Neural progenitor cell (in vitro differentiated cells): ENCODE measurements at places on chromosomes 2 and 18. TPM values are rescaled to one million over a fixed set of nuclear protein-coding genes. Genes with fewer than 3 reads are reported as not detected.
A peak's percentile ranks its signal among the peaks of the same experiment; 100 is the strongest.

The CFAP65 gene
- total RNA-seq, result 0.22 and 0.80 TPM in 2 replicates

GRCh38 chr2:215900203-215900611 lies 113.1 kb downstream of the MREG start:
- H3K27me3 ChIP-seq, result no peaks in the 10 kb centered on the region
- no peak for DNase-seq
- H3K36me3 ChIP-seq, result no peaks in the 10 kb centered on the region

DNA sequence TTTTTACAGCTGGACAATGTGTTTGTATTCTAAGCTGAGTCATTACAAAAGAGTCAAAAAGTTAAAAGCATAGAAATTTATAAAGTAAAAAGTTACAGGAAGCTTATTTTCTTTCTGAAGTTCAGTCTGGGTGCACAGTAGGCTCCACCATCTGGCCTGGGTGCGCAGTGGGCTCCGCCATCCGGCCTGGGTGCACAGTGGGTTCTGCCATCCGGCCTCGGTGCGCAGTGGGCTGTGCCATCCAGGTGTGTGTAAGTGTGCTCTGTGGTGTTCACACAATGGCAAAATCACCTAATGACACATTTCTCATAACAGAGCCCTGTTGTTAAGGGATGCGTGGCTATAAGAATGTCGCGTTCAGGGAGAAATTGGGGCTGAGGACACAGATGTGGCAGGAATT lies 195.5 kb downstream of the ANKRD30B start:
- no peak overlapping the region for H3K27ac ChIP-seq
- H3K36me3 ChIP-seq, result no peaks in the 10 kb centered on the region
- no peaks in the 10 kb centered on the region for H3K27me3 ChIP-seq
- H3K4me3 ChIP-seq, result no peak overlapping the region
- H3K4me1 ChIP-seq, result no peaks in the 10 kb centered on the region
- DNase-seq, result no peak

The CD8B2 gene
- total RNA-seq, result not detected in 2 replicates

- no peaks in the 10 kb centered on the region for H3K27me3 ChIP-seq
- DNase-seq, result no peak
- H3K36me3 ChIP-seq, result no peaks in the 10 kb centered on the region
- peaks cover 7% of the 10 kb centered on the region for H3K4me1 ChIP-seq
- no peak overlapping the region for H3K4me3 ChIP-seq
- no peak overlapping the region for H3K27ac ChIP-seq
These were observed 60.3 kb upstream of the DNAJC10 start for GRCh38 chr2:182655750-182656149.

The TMEM169 gene
- total RNA-seq, result 17.9 and 19.6 TPM in 2 replicates

The SIGLEC15 gene
- not detected in 2 replicates for total RNA-seq

DNA sequence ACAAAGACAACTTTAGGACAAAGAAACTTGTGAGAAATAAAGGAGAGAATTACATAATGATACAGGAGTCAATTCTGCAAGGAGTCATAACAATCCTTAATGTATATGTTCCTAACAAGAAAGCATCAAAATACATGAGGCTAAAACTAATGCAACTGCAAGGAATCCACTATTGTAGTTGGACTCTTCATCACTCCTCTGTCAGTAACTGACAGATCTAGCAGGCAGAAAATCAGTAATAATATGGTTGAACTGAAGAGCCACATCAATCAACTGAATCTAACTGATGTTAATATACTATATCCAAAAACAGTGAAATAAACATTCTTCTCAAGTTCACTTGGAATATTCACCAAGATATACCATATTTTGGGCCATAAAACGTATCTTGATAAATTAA lies 1806.4 kb upstream of the CELF4 start:
- no peak for DNase-seq
- no peak overlapping the region for H3K27ac ChIP-seq
- no peaks in the 10 kb centered on the region for H3K4me1 ChIP-seq
- H3K4me3 ChIP-seq, result no peak overlapping the region

- no peak for DNase-seq
- no peak overlapping the region for H3K27ac ChIP-seq
- H3K4me3 ChIP-seq, result no peak overlapping the region
- no peaks in the 10 kb centered on the region for H3K27me3 ChIP-seq
- H3K36me3 ChIP-seq, result no peaks in the 10 kb centered on the region
These were observed 1081.5 kb upstream of the ZEB2 start for GRCh38 chr2:145601361-145601925.

GRCh38 chr2:164954954-164955701 lies at the start of gene SLC38A11:
Gene SLC38A11, minus strand, starts transcription at chr2:164955525. Its CDS starts 278 bp downstream, at chr2:164955247.
- H3K27me3 ChIP-seq, result no peaks in the 10 kb centered on the region
- peaks cover 5% of the 10 kb centered on the region for H3K4me1 ChIP-seq
- no peak for DNase-seq
- H3K4me3 ChIP-seq, result no peak within 1 kb of the TSS
- H3K27ac ChIP-seq, result no peak within 1 kb of the TSS

The LAMA1 gene
- total RNA-seq, result 80.3 and 95.4 TPM in 2 replicates

GRCh38 chr18:77461062-77461688 lies 211.5 kb downstream of the GALR1 start:
- no peak for DNase-seq
- H3K36me3 ChIP-seq, result no peaks in the 10 kb centered on the region
- H3K4me1 ChIP-seq, result no peaks in the 10 kb centered on the region
- no peak overlapping the region for H3K4me3 ChIP-seq
- H3K27ac ChIP-seq, result no peak overlapping the region

The RSAD2 gene
- not detected in 2 replicates for total RNA-seq

DNA sequence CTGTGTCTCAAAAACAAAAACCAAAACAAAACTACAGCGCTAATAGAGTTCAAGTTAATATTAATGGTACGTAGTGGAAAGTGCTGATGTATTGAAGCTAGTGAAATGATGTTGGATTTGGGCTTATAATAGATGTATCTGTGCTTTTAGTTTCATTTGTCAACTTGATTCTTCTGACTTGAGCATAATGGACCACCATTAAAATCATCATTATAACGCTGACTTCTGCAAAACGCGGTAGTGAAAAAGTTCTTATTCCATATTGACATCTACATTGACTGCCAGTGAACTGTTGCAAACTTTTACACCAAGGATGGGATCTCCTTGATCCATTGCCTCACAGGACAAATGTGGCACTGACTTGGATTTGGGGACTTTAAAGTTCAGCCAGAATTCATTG lies 85.0 kb downstream of the LPIN1 start:
- no peak for DNase-seq
- H3K4me1 ChIP-seq, result peaks cover 17% of the 10 kb centered on the region
- H3K4me3 ChIP-seq, result no peak overlapping the region

The GTF2A1L gene
- 1.6 and 3.7 TPM in 2 replicates for total RNA-seq

GRCh38 chr2:57460396-57461276 lies 586.0 kb upstream of the VRK2 start:
- no peak for DNase-seq
- H3K36me3 ChIP-seq, result no peaks in the 10 kb centered on the region
- no peaks in the 10 kb centered on the region for H3K27me3 ChIP-seq
- no peak overlapping the region for H3K4me3 ChIP-seq
- H3K4me1 ChIP-seq, result no peaks in the 10 kb centered on the region

GRCh38 chr2:234374736-234375135 lies 122.1 kb downstream of the ARL4C start:
- no peaks in the 10 kb centered on the region for H3K27me3 ChIP-seq
- no peak for DNase-seq
- peaks cover 31% of the 10 kb centered on the region for H3K4me1 ChIP-seq
- H3K36me3 ChIP-seq, result no peaks in the 10 kb centered on the region
- H3K4me3 ChIP-seq, result no peak overlapping the region
- no peak overlapping the region for H3K27ac ChIP-seq

DNA sequence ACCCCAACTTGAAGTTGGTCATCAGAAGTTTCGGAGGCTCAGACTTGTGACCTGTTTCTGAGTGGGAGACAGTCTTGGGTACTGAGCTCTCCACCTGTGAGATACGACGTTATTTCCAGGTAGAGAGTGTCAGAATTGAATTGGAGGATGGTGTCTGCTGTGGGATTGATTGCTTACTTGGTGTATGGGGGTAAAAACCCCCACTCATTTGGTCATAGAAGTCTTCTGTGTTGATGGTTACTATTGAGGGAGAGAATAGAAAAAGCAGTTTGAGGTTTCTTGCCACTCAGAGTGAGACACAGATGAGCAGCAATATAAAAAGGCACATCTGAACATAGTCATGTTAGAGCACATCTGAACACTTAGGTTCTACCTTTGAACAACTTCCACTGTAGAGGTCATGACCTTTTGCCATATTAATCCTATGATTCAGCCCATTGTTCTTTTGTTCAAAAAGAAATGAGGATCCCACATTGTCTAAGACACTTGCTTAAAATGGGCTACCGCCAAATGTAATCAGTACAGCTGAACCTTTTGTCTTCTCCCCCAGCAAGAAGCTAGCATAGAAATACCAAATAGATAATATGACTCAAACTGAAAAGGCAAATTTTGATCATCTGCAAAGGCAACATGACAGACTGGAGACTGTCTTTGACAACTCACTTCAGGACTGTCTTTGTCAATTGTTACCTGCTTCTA lies 73.3 kb downstream of the NAB1 start:
- no peak for DNase-seq
- no peak overlapping the region for H3K4me3 ChIP-seq
- H3K36me3 ChIP-seq, result no peaks in the 10 kb centered on the region
- H3K4me1 ChIP-seq, result peaks cover 8% of the 10 kb centered on the region

- H3K27ac ChIP-seq, result no peak overlapping the region
- no peak overlapping the region for H3K4me3 ChIP-seq
- H3K27me3 ChIP-seq, result no peaks in the 10 kb centered on the region
- DNase-seq, result no peak
- no peaks in the 10 kb centered on the region for H3K4me1 ChIP-seq
These were observed 102.6 kb upstream of the ITGA4 start for GRCh38 chr2:181354626-181355025.

The CYP27A1 gene
- total RNA-seq, result 0.11 and 0.43 TPM in 2 replicates

GRCh38 chr2:226906163-226906693 lies 70.4 kb downstream of the RHBDD1 start:
- no peak overlapping the region for H3K4me3 ChIP-seq
- H3K4me1 ChIP-seq, result peaks cover 2% of the 10 kb centered on the region
- DNase-seq, result no peak
- no peaks in the 10 kb centered on the region for H3K36me3 ChIP-seq
- no peaks in the 10 kb centered on the region for H3K27me3 ChIP-seq
- no peak overlapping the region for H3K27ac ChIP-seq

- H3K4me3 ChIP-seq, result peak overlapping the region; percentile 50
- H3K36me3 ChIP-seq, result no peaks in the 10 kb centered on the region
- peaks cover 21% of the 10 kb centered on the region for H3K27me3 ChIP-seq
- peak overlapping the region; percentile 97 for H3K27ac ChIP-seq
- peaks cover 44% of the 10 kb centered on the region for H3K4me1 ChIP-seq
These were observed 1.8 kb upstream of the ID2 start for GRCh38 chr2:8679827-8680731.

DNA sequence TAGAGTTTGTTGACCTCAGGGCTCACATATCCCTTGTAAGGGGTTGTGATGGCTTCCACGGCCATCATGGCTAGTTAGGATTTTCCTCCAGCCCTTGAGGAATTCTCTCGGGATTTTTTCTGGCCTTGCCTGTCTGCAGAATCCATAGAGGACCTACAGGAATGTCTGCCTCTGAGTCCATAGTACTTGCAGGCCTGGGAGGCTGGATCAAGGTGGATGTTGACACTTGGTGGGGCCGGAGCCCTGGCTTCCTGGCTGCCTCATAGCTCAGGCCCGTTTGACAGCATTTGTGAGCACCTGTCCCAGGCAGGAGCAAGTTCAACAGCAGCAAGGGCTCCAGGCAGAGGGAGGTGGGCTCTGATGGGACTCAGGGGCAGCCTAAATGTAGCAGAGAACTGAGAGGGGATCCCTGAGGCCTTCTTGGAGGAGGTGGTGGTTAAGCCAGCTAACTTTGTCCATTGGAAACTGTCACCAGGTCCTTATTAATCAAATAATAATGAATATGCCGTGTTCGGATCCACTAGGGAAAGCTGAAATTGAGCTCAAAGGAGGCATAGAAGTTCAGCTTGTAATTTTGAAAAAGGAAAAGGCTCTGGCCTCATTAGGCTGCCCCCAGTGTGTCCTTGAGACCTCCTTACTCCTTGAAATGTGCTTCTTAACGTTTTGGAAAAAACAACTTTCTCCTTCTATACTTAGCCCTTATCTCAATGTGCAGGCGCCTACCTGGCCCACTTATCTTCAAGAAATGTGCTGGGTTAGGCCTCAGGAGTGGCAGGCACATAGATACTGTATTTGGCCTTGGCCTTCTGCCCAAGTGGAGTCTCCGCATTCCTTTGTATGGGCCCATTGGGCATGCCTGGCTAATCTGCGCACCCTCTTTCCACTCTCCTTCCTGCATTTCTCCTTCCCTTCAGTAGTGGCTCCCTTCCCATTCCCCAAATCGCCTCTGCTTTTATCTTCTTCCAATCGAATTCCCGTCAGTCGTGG lies 66.9 kb downstream of the HPCAL1 start:
- H3K4me1 ChIP-seq, result peaks cover 6% of the 10 kb centered on the region
- DNase-seq, result no peak
- no peaks in the 10 kb centered on the region for H3K36me3 ChIP-seq
- H3K27ac ChIP-seq, result no peak overlapping the region

DNA sequence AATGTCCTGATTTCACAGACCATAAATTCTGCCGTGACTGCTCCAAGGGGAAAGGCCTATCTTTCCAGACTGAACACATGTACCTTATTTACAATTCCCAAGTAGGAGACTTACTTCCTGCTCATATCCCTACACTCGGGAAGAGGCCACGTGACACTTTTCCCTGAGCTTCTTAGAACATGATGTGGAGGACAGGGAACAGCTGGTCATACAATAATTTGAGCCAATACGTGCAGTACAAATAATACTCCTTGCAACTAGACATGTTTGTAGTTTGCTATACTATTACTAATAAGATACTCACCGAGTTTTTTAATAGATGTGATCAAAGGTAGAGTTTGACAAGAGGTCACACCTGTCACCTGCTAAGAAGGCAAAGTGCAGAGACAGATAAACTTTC lies 256.4 kb downstream of the SP3 start:
- no peak overlapping the region for H3K27ac ChIP-seq
- no peaks in the 10 kb centered on the region for H3K36me3 ChIP-seq
- H3K4me1 ChIP-seq, result peaks cover 6% of the 10 kb centered on the region
- DNase-seq, result no peak
- H3K27me3 ChIP-seq, result no peaks in the 10 kb centered on the region

GRCh38 chr2:212854771-212855170 lies 296.6 kb downstream of the IKZF2 start:
- no peaks in the 10 kb centered on the region for H3K4me1 ChIP-seq
- H3K27me3 ChIP-seq, result no peaks in the 10 kb centered on the region
- no peak for DNase-seq
- H3K27ac ChIP-seq, result no peak overlapping the region

The PASK gene
- 20.3 and 35.1 TPM in 2 replicates for total RNA-seq

The OXER1 gene
- total RNA-seq, result 0.62 and 0.88 TPM in 2 replicates

DNA sequence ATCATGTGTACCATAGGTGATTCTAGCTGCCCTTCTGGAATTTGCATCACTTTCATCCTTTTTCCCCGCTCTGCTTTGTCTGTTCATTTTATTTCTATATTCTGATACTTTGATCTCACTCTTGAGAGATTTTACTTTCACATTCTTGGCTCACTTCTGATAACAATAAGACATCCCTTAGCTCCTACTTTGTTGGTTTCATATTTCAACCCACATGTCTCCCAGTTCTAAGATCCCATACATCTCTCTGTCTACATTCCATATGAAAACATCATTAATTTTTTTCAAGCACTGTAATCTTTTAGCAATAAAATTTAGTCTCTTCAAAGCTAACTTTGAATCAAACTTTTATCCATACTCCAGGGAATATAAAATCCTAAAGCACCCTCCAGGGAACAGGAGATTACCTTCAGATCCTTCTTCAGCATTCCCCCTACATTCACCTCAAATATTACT lies 75.6 kb downstream of the COL3A1 start:
- no peak for DNase-seq
- H3K27ac ChIP-seq, result no peak overlapping the region
- no peaks in the 10 kb centered on the region for H3K36me3 ChIP-seq

The DNAJB2 gene
- 35.0 and 37.0 TPM in 2 replicates for total RNA-seq
